ENCODE measurements at places on chromosomes 16 and 17.

- no peak for DNase-seq
Measured at GRCh38 chr17:65750631-65751115, 189.2 kb upstream of the AXIN2 start.

- DNase-seq, result no peak
Measured at GRCh38 chr16:6265968-6266367, 1066.7 kb upstream of the RBFOX1 start.

GRCh38 chr17:55830699-55831471 lies 80.0 kb downstream of the PCTP start:
- no peak for DNase-seq

DNA sequence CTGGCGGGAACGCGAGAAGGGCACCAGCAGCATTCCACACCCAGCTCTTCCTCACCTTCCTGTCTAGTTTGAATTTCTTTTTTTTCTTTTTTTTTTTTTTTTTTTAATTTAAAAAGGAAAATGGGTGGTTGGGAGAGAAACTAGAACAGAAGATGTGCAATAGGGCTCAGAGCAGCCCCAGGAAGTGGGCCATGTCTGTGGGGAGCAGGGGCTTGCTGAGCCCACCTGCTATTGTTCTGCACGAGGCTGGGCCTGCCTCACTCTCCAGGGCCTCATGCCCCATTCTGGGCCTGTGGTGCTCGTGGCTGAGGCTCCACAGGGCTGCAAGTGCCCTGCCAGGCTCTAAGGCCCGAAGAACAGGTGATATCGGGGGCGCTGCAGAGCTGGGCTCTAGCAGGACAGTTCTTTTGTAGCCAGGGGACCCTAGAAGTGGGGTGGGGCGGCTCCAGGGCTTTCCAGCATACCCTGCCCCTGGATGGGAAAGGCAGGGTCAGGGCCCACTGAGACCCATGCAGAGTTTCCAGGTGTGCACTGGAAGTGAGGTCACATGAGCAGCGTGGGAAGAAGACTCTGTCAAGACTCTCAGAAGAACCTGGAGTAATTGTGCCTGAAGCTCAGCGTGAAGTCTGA lies 12.4 kb downstream of the MRPL27 start:
- peak; percentile 58 for DNase-seq

- no peak for DNase-seq
Measured at GRCh38 chr17:59616253-59616920, 3.3 kb upstream of the CLTC start.

GRCh38 chr16:83390759-83391158 lies 417.0 kb upstream of the HSBP1 start:
- peak; percentile 84 for DNase-seq

GRCh38 chr17:73043686-73044581 lies 48.6 kb downstream of the SLC39A11 start:
- no peak for DNase-seq

DNA sequence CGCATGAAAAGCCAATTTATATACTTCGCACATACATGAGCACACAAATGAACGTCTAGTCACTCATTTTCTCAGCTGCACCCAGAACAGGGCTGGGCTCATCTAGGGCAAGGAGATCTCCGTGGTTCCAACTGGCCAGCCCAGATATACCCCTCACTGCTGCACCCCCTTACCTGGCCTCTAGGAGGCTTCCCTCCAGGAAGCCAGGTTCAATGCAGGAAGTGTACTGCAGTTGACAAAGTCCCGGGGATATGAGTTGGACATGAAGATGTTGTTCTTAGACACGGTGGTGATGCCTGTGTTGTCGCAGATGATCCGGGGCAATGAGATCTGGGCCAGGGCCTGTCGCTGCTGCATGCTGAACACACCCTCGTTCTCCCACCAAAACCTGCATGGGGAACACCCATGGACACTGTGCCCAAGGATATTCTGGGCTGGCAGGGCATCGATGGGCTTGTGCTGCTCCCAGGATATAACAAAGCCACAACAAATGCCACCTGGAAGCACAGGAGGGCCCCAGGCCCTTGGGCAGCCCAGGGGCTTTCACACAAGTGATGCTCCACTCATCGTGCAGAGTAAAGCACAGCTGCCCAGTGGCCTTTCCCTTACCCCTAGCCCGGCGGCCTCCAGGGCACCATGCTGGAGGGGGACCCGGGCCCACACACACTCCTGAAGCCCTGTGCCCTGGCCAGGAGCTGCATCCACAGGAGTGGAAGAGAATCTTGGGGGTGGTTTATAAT lies 10.1 kb downstream of the MPO start:
- no peak for DNase-seq

DNA sequence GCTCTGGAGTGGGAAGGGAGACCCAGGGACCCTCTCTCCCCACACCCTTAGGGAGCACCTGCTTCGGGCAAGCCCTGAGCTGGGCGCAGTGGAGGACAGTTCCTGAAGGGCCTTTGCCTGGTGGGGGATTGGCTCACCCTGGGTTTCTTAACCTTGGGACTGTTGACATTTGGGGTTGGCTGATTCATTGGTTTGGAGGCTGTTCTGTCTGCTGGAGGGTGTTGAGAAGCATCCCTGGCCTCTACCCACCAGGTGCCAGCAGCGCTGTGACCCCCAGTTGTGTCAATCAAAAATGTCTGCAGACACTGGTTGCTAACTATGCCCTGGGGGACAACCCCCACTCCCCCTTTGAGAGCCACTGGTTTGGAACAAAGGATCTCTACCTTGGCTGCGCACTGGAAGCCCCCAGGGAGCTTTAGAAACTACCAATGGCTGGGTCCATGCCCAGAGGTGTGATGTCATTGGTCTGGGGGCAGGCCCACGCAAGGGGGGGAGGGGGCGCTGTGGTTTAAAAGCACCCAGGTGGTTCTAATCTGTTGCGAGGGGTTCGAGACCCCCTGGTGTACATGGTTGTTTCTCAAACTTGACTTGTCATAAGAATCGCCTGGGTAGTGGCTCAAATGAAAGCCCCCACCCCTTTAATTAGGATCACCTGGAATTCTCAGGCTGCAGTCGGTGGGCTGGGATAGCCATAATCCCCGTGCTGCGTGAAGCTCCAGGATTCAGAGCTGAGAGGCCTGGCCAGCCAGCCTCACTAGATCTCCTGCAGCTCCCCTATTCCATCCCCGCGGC lies 151.9 kb upstream of the GSE1 start:
- no peak for DNase-seq
